ENCODE measurements at places on chromosomes 2 and 18. TPM values are rescaled to one million over a fixed set of nuclear protein-coding genes. Genes with fewer than 3 reads are reported as not detected.

EFHD1 gene
- 0.13 TPM for total RNA-seq

- no peak for DNase-seq
Observed at GRCh38 chr2:188478724-188479123, 187.1 kb downstream of the GULP1 start.

- DNase-seq = no peak
Observed at GRCh38 chr18:49839012-49839411, 25.7 kb upstream of the ACAA2 start.

- no peak for DNase-seq
Observed at GRCh38 chr2:69300650-69301049, 86.4 kb downstream of the GFPT1 start.

- no peak for DNase-seq
Observed at GRCh38 chr2:55111570-55112228, 61.4 kb upstream of the RTN4 start.

CTAGE1 gene
- not detected for total RNA-seq

DNA sequence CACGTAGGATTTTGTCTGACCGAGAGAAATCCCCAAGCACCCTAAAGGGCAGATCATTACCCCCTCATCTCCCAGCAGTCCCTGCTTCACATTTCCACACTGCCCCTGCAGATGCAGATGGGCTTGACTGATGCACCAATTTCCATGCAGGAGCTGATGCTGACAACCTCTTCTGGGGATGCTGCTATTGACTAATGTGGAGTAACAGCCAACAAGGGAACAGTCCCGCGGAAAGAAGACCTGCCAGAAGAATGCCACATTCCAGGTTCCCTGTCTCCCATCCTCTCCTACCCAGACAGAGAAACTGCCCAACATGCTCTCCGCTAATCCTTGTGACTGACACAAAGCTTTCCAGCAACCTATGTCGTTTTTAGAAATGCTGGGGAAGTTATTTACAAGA, 91.7 kb downstream of the AFF3 start:
- no peak for DNase-seq

SERPINB5 gene
- not detected for total RNA-seq

GKN2 gene
- total RNA-seq = not detected

DNA sequence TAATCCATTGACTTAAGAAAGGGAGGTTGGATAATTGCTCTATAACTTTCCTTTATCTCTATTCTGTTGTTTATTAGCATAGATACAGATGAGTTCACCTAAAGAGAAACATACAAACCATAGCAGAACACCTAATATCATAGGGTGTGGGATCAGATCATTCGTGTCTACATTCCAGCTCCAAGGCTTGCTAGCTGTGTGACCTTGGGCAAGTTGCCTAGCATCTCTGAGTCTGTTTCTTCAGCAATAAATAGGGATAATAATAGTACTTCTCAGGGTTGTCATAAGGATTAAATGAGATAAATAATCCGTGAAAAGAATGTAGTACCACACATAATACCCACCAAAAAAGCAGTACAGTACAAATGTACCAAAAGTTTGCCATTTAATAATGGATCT, 126.2 kb downstream of the PLB1 start:
- no peak for DNase-seq

CHN1 gene
- total RNA-seq = 4.8 TPM

- DNase-seq = no peak
Observed at GRCh38 chr2:7077660-7078267, 160.6 kb downstream of the RNF144A start.

MOGAT1 gene
- total RNA-seq = not detected
